ENCODE measurements at places on chromosomes 1 and 21.

DNA sequence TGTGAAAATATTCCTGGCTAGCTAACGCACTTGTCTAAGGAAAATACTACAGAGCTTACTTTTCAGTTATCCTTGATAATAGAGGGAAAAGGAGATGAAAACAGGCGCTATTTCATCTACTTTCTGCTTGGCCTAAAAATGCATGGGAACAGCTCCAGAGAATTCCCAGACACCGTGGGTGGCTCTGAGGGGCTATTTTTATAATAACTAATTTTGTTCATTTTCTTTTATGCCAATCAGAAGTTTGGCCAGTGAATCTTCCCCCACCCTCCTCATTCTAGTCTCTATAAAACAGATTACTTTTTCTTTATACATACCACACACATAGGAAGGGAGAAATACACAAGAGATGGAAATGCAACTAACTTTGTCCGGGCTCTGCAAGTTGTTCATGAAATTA is 322.9 kb downstream of the SETD4 start:
- DNase-seq = no peak

DNA sequence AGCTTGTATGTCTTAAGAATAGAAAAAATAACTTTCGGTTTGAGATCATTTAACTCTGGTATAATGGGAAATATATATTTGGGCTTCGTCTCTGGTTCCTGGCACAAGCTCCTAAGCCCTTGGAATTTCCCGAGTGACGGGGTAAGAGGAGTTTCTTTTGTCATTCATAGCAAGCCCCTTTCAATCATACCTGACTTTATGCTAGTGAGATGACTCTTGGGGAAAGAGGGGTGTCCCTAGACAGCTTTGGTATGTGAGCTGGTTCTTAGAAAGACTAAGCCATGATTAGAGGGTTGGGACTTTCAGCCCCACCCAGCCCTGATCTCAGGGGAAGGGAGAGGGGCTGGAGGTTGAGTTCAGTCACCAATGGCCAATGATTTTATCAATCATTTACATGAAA is 13.9 kb upstream of the MTARC1 start:
- no peak for DNase-seq

DNA sequence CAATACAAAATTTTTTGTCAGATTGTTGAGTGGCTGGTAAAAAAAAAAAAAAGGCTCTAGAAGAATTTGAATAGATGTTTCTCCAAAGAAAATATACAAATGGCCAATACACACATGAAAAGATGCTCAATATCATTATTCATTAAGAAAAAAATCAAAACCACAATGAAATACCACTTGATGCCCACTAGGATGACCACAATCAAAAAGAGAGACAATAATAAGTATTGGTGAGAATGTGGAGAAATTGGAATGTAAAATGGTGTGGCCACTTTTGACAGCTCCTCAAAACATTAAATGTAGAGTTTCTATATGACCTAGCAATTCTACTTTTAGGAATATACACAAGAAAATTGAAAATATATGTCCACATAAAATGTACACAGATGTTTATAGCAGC is 100.0 kb downstream of the CLEC20A start:
- no peak for DNase-seq

- no peak for DNase-seq
Observed at GRCh38 chr1:245378311-245378722, 223.5 kb downstream of the KIF26B start.

DNA sequence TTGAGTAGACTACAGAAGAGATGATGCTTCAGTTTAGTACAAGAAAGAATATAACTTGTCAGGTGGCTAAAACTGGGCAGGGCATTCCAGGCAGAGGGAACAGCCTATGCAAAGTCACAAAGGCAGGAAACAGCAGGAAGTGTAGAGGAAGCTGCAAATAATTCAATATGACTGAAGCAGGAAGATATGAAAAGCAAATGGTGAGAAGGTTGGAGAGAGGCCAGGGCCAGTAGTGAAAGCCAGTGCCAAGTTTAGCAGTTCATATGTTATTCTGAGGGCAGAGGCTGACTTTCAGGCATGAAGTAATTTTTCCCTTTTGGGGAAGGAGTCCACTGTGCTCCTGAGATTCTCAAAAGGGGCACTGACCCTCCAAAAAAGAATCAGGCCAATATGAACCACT is 8.0 kb upstream of the YBX1 start:
- no peak for DNase-seq

GRCh38 chr1:193971595-193971994 is 785.2 kb upstream of the B3GALT2 start:
- DNase-seq = no peak

DNA sequence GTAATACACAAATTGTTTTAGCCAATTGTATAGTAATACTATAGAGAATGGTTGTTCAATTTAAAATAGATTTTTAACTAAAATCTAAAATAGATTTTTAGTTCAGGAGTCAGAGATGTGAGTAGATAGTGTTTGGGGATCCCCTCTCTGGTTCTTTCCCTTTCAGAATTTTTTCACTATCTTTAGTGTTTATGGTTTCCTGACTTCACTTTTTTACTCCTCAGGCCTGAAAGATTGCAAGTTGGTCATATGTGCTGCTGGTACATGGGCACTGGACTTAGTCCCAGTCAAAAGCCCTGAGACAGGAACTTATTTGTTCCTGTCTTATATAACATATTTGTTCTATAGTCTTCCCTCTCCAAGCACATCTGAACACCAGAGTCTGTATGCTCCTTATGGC is 96.8 kb upstream of the ATP1B1 start:
- no peak for DNase-seq

- DNase-seq = no peak
Observed at GRCh38 chr1:16266411-16267118, 29.6 kb upstream of the CPLANE2 start.
